ENCODE measurements at places on chromosomes 5 and 9. TPM values are rescaled to one million over a fixed set of nuclear protein-coding genes. Genes with fewer than 3 reads are reported as not detected.

DNA sequence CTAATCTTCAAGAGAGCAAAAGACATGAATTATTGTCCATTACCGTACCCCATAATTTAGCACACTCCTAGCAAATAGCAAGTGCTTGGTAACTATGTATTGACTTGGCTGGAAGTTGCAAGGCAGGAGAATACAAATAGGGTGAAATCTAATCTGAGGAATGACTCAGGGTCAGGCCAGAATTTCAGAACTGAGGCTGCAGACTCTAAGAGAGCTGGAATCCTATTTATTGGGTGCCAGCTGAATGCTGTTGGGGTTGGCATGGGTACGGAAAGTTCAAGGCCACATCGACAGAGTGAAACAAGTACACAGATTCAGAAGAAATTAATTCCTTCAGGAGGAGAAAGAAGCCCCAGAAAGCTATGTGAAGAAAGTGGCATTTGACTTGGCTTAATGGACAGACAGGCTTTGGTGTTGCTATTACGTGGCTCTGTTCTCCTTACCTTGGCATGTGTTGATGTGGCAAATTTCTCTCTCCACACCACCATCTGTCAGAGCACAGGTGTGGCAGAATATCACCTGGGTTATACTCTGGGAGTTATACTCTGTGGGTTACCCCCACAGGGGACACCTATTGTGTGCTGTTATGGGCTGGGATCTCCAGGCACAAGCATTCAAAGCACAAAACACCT is 20.9 kb upstream of the ASTN2 start:
- no peak for DNase-seq
- H3K36me3 ChIP-seq, result no peaks in the 10 kb centered on the region
- H3K27me3 ChIP-seq, result no peaks in the 10 kb centered on the region
- H3K4me1 ChIP-seq, result no peaks in the 10 kb centered on the region

DNA sequence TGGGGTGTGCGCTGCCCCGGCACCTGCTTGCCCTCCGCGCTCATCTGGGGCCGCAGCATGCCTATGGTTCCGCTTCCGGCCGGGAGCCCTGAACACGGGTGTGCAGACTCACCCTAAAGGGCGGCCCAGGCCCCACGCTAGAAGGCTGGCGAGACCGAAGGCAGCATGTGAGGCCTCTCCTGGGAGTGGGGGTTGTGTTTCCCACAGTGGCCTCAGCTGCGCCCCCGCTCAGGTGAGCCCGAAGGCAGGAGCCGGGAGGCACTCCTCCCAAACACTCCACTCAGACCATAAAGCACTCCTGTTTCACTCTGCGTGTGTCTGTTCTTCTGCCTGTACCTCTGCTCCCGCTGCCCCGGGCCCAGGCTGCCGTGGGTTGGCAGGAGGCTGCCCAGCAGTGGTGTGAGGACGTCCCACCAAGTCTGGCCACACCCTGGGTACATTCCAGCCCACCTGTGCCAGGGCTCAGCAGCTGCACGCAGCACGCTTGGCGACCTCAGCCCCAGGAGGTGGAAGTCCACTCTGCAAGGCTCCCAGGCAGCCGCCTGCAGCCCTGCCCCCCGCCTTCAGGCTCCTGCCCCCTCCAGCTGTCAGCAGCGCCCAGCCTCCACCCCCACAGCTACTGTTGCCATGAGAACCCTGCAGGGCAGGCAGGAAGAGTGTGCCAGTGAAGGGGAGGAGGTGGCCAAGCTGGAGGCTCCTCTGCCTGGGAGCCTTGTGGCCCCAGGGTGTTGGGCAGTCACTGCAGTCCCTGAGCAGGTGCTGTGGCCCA is 1.2 kb upstream of the AJM1 start:
- no peak overlapping the region for H3K27ac ChIP-seq
- no peaks in the 10 kb centered on the region for H3K36me3 ChIP-seq
- no peaks in the 10 kb centered on the region for H3K27me3 ChIP-seq
- H3K4me3 ChIP-seq, result no peak overlapping the region

- H3K27me3 ChIP-seq, result no peaks in the 10 kb centered on the region
- no peak overlapping the region for H3K4me3 ChIP-seq
- H3K27ac ChIP-seq, result no peak overlapping the region
- peaks cover 10% of the 10 kb centered on the region for H3K36me3 ChIP-seq
Observed at GRCh38 chr5:175520321-175520720, 42.0 kb downstream of the SFXN1 start.

- H3K27me3 ChIP-seq, result no peaks in the 10 kb centered on the region
- no peak overlapping the region for H3K27ac ChIP-seq
- H3K4me3 ChIP-seq, result no peak overlapping the region
- H3K4me1 ChIP-seq, result peaks cover 11% of the 10 kb centered on the region
- peak; percentile 91 for DNase-seq
Observed at GRCh38 chr9:128034821-128035652, 32.1 kb downstream of the NAIF1 start.

- H3K27me3 ChIP-seq, result no peaks in the 10 kb centered on the region
- peak; percentile 45 for DNase-seq
- H3K4me3 ChIP-seq, result no peak overlapping the region
- H3K4me1 ChIP-seq, result peaks cover 8% of the 10 kb centered on the region
- H3K36me3 ChIP-seq, result no peaks in the 10 kb centered on the region
- H3K27ac ChIP-seq, result no peak overlapping the region
Observed at GRCh38 chr9:77417566-77417965, 230.6 kb downstream of the GNA14 start.

GRCh38 chr5:174459071-174459702 is 265.2 kb upstream of the MSX2 start:
- H3K4me1 ChIP-seq, result peaks cover 22% of the 10 kb centered on the region
- no peaks in the 10 kb centered on the region for H3K27me3 ChIP-seq
- no peak overlapping the region for H3K27ac ChIP-seq
- no peak for DNase-seq

The ARL10 gene
- total RNA-seq, result 0.15 TPM

GRCh38 chr5:118554981-118555380 is 433.4 kb downstream of the DTWD2 start:
- no peaks in the 10 kb centered on the region for H3K4me1 ChIP-seq
- DNase-seq, result no peak
- H3K27me3 ChIP-seq, result no peaks in the 10 kb centered on the region
- no peak overlapping the region for H3K27ac ChIP-seq

GRCh38 chr5:111782216-111782615 is 25.2 kb upstream of the NREP start:
- H3K36me3 ChIP-seq, result no peaks in the 10 kb centered on the region
- H3K4me1 ChIP-seq, result peaks cover 6% of the 10 kb centered on the region
- H3K4me3 ChIP-seq, result no peak overlapping the region
- no peak overlapping the region for H3K27ac ChIP-seq

The SLC22A4 gene
- 3.4 TPM for total RNA-seq

- no peaks in the 10 kb centered on the region for H3K36me3 ChIP-seq
- H3K4me3 ChIP-seq, result no peak overlapping the region
- no peak overlapping the region for H3K27ac ChIP-seq
Observed at GRCh38 chr5:178287091-178287790, 54.6 kb upstream of the PHYKPL start.

- H3K27me3 ChIP-seq, result no peaks in the 10 kb centered on the region
- no peak overlapping the region for H3K4me3 ChIP-seq
- no peak overlapping the region for H3K27ac ChIP-seq
- peaks cover 6% of the 10 kb centered on the region for H3K4me1 ChIP-seq
- peak; percentile 9 for DNase-seq
Observed at GRCh38 chr5:65823204-65823603, 101.2 kb downstream of the NLN start.

The COL15A1 gene
- 0.04 TPM for total RNA-seq

DNA sequence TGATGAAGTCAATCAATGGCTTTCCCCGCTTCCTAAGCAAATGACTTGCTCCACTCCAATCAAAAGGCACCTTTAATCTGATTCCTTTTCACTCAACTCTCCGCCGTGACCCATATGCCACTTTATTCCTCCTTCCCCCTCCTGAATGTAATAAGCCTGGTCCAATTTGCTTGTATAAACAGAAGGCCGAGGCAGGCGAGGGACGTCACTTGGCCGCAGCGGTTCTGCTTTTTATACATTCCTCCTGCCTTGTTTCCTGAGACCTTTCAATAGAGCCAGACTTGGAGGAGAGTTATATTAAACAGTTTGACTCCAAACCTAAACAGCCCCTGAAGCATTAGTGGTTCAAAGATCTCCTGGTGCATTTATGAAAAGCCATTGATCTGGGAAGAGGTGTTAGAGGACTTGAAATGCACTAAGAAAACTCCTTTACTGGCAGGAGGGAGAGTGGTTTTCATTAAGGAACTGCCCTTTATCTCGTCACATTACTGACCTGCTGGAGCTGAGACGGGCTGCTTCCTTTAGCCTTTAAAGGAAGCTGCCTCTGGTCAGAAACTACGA is 273.4 kb downstream of the SLIT3 start:
- H3K27ac ChIP-seq, result no peak overlapping the region
- DNase-seq, result no peak
- H3K4me3 ChIP-seq, result no peak overlapping the region
- no peaks in the 10 kb centered on the region for H3K36me3 ChIP-seq
- H3K4me1 ChIP-seq, result no peaks in the 10 kb centered on the region

The LOX gene
- 0.23 TPM for total RNA-seq

DNA sequence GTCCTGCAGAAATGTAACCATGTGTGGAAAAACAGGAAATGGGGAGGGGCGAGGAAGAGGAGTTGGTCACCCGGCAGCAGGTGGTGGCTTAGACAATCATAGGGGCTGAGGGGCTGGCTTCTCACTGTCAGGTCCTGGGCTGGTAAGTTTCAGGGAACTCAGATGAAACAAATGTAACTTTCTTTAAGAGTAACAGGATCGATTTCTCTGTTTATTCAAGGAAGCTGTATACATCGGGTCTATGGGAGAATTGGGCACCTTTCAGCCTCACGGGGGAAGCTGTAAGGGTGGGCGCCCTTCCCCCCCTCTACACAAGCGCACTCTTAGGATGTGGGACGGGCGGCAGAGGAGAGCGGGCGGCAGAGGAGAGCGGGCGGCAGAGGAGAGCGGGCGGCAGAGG is 104.3 kb upstream of the SIMC1 start:
- no peaks in the 10 kb centered on the region for H3K4me1 ChIP-seq
- DNase-seq, result no peak
- H3K4me3 ChIP-seq, result no peak overlapping the region

DNA sequence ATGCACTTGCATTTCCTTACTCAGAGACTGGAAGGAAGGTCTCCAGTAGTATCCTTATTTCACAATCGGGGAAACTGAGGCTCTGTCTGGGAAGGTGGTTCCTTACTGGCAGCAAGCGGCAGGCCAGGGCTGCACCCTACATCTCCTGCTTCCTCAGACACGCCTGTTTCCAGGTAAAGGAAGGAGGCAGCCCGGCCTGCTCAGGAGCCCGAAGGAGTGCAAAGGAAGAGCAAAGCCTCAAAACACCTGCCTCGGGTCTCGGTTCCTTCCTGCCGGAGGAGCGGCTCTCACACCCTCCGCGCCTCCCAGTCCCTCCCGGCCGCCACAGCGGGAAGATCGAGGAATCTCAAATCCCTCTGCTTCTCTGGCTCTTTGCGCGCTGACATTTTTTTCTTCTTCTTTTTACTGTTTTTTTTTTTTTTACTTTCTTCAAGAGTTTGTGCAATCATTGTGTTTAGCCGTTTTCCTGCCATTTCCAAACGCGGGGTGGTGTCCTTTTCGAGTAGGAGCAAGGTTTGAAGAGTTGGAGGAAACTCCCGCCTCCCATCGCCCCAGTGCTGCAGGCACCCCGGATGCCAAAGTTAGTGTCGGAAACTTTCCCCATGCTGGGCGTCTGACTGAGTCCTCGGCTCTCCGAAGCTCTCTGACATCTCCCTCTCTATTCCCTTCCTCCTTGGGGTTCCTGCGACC is 1.0 kb downstream of the GGTA1 start:
- no peaks in the 10 kb centered on the region for H3K36me3 ChIP-seq
- H3K27ac ChIP-seq, result no peak overlapping the region
- H3K4me1 ChIP-seq, result peaks cover 14% of the 10 kb centered on the region
- H3K27me3 ChIP-seq, result peaks cover 7% of the 10 kb centered on the region

DNA sequence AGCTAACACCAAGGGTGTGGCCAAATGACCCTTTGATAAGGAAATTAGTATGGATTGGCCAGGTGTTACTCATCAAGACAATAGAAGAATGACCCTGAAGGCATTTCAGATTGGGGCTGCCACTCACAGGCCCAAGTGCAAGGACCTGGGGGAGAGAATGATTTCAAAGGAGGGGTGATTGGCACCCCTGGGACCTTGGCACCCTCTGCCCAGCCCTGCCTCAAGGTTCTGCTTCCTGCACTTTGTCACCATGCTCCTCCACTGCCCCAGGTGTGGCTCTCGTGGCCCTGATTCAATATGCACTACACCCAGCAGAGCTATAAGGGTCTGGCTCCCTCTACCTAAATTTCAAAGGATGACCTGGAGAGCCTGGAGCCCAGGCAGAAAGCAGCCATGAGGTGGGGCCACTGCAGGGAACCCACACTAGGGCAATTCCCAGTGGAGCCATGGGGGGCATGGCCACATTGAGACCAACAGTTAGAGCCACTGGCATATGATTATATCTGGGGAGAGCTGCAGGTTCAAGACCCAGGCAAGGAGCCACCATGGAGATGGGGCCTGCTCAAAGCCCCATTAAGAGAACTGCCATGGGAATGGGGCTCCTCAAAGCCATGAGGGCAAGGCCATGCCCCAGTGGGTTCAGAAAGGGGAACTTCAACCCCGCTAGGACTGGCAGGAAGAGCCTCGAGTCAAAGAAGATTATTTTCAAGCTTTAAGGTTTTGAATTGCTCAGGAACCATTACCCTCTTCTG is 93.0 kb downstream of the CEMIP2 start:
- no peaks in the 10 kb centered on the region for H3K36me3 ChIP-seq
- H3K27me3 ChIP-seq, result no peaks in the 10 kb centered on the region
- no peak overlapping the region for H3K4me3 ChIP-seq
- no peak overlapping the region for H3K27ac ChIP-seq
- DNase-seq, result no peak

- no peaks in the 10 kb centered on the region for H3K27me3 ChIP-seq
- DNase-seq, result no peak
- no peak overlapping the region for H3K27ac ChIP-seq
- H3K4me3 ChIP-seq, result no peak overlapping the region
- no peaks in the 10 kb centered on the region for H3K36me3 ChIP-seq
- no peaks in the 10 kb centered on the region for H3K4me1 ChIP-seq
Observed at GRCh38 chr9:119398350-119398749, 29.1 kb upstream of the BRINP1 start.

The PCDHB1 gene
- 0.06 TPM for total RNA-seq

The PCAT7 gene
- 2.5 TPM for total RNA-seq

The PCDHA9 gene
- 0.22 TPM for total RNA-seq

The HEMGN gene
- total RNA-seq, result not detected

The AJM1 gene
- total RNA-seq, result 1.4 TPM

DNA sequence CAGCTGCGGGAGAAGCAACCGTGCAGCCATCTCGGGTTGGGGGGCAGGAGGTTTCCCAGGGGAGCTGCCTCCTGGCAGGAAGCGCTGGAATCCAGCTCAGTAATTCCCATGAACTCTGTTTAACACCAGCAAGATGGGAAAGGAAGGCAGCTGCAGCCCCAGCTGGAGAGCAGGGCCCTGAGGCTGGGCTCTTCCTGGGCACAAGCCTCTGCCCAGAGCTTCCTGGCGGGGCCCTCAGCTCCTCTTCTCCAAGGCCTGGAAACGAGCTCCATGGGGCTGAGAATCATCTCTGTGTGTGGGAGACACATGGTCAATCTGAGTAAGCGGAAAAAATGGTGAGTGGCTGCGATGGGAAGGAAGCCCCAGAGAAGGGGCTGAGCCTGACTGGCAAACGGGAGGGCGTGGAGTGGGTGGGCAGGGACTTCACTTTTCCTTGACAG is 6.3 kb downstream of the MRPL36 start:
- H3K27me3 ChIP-seq, result no peaks in the 10 kb centered on the region
- H3K36me3 ChIP-seq, result peaks cover 16% of the 10 kb centered on the region
- no peak overlapping the region for H3K4me3 ChIP-seq
- peak overlapping the region; percentile 41 for H3K27ac ChIP-seq

Data from PC-3 (cell line).